Dermis microvascular lymphatic vessel endothelial cell (primary cell): ENCODE measurements at places on chromosomes 2 and 18. TPM values are rescaled to one million over a fixed set of nuclear protein-coding genes. Genes with fewer than 3 reads are reported as not detected.
A peak's percentile ranks its signal among the peaks of the same experiment; 100 is the strongest.

POTEC gene
- total RNA-seq, result not detected in 2 replicates

ACSL3 gene
- total RNA-seq, result 105 and 136 TPM in 2 replicates

ZSWIM2 gene
- under 0.01 TPM in 1 of 2 replicates, not detected in the other for total RNA-seq

GPR75 gene
- 0.77 and 1.3 TPM in 2 replicates for total RNA-seq

RTP5 gene
- not detected in 2 replicates for total RNA-seq

NAT8 gene
- not detected in 2 replicates for total RNA-seq

DSG4 gene
- total RNA-seq, result not detected in 2 replicates

PDE1A gene
- total RNA-seq, result 6.0 and 10.5 TPM in 2 replicates

ASB18 gene
- not detected in 2 replicates for total RNA-seq

PREPL gene
- 11.4 and 12.0 TPM in 2 replicates for total RNA-seq

MCM6 gene
- total RNA-seq, result 17.4 and 18.0 TPM in 2 replicates

SAG gene
- under 0.01 TPM in 1 of 2 replicates, not detected in the other for total RNA-seq

HOXD12 gene
- total RNA-seq, result not detected in 2 replicates

- DNase-seq, result no peak
Measured at GRCh38 chr2:63056107-63057050, 5.7 kb downstream of the OTX1 start.

GRCh38 chr2:206920951-206921350 is 18.4 kb upstream of the CPO start:
- no peak for DNase-seq

- no peak for DNase-seq
Measured at GRCh38 chr18:76502551-76502950, 7.5 kb upstream of the ZNF516 start.

DNA sequence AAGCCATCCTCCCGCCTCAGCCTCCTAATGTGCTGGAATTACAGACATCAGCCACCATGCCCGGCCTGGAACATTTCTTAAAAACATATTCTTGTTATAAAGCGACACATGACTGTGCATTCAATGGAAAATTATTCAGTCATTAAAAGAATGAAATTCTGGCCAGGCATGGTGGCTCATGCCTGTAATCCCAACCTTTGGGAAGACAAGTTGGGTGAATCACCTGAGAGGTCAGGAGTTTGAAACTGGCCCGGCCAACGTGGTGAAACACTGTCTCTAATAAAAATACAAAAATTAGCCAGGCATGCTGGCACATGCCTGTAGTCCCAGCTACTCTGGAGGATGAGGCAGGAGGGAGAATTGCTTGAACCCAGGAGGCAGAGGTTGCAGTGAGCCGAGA is 21.6 kb upstream of the RPRD1A start:
- DNase-seq, result no peak

GRCh38 chr2:113895819-113896563 is 6.1 kb downstream of the ACTR3 start:
- no peak for DNase-seq

DNA sequence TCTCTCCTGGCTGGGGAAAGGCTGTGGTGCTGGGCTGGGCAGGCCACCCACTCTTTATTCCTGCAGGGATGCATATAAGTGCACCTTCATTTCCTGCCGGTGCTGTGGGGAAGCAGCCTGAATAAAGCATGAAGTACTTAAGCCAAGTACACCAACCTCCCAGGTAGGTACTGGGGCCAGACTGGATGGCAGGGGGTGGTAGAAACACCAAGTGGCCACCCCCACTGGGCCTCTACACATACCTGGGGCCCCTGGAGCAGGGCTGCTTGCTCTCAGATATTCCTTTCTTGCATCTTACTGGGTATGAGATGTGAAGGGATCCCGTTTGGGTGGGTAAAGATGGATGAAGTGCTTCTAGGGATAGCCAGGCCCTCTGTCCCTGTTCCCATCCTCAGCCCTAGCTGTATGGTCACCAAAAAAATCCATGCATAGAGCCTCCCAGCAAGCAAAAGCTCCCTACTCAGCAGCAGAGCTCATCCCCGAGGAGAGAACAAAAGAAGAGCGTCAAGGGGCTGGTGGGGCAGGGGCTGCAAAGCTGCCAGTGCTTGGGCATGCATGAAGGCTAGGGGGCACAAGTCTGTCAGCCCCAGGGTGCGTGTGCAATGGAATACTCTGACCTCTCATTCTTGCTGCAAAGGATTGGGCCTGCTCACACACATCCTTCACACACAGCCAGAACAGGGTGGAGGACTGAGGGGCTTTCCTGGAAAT is 22.0 kb downstream of the CCT7 start:
- DNase-seq, result no peak

DNA sequence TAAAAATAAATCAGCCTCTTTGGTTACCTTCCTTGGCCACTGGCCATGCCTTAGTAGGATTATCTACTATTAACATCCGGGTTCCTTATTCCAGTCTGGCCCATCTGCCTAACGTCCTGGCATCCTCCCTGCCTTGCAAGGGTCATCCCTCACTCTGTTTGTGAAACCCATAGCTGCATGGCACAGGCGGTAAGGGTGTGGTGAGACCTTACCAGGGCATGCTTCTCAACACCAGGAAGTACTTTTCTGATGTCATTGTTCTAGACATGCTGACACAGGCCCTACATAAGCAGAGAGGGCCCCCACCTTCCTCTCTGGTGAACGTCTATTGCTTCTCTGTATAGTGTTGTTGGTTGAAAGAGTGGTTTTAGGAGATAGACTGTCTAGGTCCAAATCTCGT is 296.8 kb upstream of the SPRED2 start:
- DNase-seq, result no peak

GRCh38 chr2:70851704-70852103 is 16.1 kb upstream of the CD207 start:
- no peak for DNase-seq

GRCh38 chr2:97906307-97906706 is 89.4 kb downstream of the TMEM131 start:
- DNase-seq, result no peak

DNA sequence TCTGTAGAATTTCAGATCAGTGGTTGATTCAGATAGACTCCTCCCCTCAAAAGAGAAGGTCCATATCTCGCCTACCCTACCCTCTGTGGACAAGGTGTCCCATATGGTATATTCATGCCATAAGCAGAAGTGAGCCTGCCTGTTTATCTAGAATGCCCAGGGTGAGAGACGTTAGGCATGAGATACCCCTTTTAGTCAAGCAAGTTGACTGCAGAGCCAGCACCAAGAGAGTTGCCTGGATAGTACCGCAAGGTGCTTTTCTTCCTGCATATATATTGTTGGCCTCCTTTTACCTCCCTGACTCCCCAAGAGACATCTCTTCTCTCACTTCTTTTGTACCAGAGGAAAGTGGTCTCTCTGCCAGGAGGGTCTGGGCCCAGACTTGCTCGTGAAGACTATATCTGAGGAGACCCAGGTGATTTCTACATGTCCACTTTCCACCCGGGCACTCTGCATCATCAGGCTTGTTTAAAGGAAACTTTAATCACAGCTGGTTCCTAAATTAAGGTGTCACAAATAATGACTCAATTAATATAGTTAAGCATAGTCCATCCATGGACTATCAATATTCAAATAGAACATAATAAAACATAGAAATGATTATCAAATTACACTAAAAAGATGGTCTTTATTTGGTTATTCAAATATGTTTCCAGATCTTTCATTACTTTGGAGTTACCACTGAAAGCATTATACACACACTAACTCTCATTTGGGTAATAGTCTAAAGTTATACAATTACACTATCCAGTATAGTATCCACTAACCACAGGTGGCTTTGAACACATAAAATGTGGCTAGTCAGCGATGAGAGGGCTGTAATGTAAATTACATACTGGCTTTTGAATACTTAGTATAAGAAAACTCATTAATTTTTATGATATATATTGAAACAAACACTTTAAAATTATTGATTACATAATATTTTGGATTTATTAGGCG is 4.1 kb downstream of the ITGA4 start:
- no peak for DNase-seq

GRCh38 chr2:23550553-23550952 is 165.6 kb downstream of the KLHL29 start:
- peak; percentile 7 for DNase-seq

GRCh38 chr2:10413503-10413902 is 34.6 kb downstream of the ODC1 start:
- no peak for DNase-seq

DNA sequence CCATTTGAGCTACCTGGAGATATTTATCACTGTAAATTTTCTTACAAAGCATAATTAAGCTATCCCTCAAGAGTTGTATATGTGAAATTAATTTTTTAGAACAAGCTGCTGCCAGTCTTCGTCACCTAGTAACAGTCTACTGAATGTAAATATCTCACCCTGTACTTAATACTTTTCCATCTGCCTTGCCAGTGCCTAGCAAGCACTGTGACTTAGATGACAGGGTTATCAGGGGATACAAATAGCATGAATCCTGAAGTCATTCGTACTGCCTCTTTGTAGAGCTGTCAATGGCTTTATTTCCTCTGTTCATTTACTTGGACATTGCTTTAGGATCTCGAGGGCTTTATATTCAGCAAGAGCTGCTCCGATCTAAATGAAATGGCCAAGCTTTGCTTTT is 763.6 kb downstream of the ADCYAP1 start:
- DNase-seq, result no peak

DNA sequence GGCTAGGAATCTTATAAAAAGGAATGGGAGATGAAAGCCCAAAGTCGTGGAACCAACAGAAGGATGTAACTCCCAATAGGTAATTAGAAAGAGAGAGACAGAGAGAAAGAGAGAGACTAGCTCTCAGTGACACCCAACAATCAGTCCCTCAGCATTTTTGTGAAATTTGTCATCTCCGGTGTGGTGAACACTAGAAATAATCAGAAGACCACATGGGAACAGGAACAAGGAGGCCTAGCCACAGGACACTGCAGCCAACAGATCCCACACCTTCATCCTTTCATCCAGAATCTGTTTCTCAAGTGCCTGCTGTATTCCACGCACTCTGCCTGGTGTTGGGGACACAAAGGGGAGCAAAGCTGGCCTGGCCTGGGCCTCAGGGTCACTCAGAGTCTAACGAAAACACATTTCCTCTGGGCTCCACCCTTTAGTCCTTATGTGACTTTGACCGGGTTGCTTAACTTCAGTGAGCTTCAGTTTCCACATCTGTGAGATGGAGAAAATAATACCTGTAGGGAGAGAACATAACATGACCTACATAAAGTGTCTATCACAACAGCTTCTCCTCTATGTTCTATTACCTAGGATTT is 53.1 kb downstream of the EHD3 start:
- no peak for DNase-seq

- DNase-seq, result peak; percentile 40
Measured at GRCh38 chr2:170409164-170409535, 231.2 kb downstream of the MYO3B start.

- no peak for DNase-seq
Measured at GRCh38 chr2:8030573-8031303, 651.1 kb upstream of the ID2 start.

- no peak for DNase-seq
Measured at GRCh38 chr2:174633623-174633930, 36.0 kb upstream of the WIPF1 start.

- no peak for DNase-seq
Measured at GRCh38 chr2:106970471-106971261, 84.7 kb upstream of the ST6GAL2 start.

GRCh38 chr18:44818668-44819403 is 138.1 kb downstream of the SETBP1 start:
- DNase-seq, result no peak

DNA sequence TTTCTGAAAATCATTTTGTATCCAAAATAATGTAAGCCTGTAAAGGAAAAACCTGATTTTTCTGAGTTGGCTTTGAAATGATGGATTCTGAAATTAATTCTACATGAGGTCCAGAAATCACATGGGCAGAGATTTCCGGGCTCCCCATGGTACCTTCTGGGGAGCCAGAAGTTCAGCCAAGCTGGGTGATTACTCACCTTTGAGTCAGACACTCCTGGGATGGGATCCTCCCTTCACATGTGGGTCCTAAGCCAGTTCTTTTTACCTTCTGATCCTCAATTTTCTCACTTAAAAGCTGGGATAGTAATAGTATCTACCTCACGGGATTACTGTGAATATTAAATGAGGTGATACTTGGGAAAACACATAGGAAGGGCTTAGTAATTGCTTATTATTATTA is 179.8 kb upstream of the EPAS1 start:
- no peak for DNase-seq

- peak; percentile 92 for DNase-seq
Measured at GRCh38 chr2:9262671-9263171, 56.1 kb downstream of the ASAP2 start.

DNA sequence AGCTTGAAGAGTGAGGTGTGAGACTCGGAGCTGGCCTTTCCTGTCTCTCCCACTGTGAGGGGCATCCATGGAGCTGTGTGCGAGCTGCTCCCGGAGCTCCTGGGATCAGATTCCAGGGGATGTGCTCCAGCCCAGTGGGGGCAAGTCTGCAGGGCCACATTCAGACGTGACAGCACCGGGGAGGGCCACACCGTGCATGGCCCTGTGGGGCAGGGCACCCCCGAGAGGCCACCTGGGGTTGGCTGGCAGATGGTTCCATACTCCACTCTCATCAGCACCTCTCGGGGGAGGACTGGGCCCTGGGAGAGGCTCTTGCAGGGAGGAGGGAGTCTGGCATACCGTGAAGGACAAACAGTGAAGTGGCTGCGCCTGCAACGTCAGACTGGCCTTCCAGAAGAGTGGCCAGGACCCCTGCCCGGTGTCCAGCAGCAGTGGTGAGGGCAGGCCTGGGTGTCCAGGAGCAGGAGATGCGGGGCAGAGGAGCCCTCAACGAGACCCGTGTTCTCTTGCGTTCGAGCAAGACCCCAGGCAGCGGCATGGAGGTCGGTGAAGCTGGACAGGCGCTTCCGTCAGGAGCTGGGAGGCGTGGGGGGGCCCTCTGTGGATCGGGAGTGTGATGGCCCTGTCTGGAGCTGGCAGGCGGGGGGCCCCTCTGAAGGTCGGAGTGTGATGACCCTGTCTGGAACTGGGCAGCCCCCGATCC is 84.3 kb downstream of the ASB1 start:
- no peak for DNase-seq

GRCh38 chr18:27856820-27857219 is 320.1 kb downstream of the CDH2 start:
- no peak for DNase-seq

DNA sequence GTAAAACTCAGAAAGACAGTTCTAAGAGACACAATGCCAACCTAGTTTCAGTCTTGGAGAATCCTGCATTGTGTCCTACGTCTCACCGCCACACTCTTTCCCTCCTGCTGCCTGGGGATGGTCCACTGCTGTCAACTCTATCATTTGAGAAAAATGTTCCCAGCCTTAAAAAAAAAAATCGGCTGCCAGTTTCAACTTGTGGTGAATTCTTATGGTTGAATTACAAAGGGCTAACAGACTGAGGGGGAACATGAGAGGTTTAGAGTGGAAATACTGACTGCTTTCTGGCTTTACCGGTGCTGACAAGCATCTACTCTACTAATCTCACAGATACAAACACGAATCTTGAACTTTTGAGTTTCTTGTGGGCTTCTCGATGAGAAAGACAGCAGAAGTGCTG is 74.0 kb downstream of the NAB1 start:
- DNase-seq, result peak; percentile 7

DNA sequence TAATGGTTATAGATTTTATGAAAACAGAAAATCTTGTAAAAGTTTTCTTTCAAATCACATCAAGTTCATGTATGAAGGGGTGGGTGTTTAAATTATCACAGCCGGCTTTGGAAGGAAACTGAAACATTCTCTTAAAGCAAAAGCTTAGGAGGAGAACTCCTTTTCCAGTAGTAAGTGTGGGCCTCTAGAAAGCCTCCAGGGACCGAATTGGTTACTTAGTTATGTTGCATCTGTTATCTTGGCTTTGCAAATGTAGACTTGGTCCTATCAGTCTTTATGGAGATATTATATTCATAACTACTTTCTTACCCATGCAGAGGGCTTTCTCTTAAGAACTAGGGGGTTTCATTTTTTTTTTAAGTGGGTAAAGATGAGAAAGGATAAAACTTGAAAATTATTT is 7.4 kb downstream of the NAB1 start:
- DNase-seq, result no peak

GRCh38 chr2:59585655-59586054 is 967.8 kb downstream of the BCL11A start:
- DNase-seq, result no peak
